ENCODE measurements at places on chromosomes 7 and 10. TPM values are rescaled to one million over a fixed set of nuclear protein-coding genes. Genes with fewer than 3 reads are reported as not detected.

- H3K36me3 ChIP-seq: no peaks in the 10 kb centered on the region
- no peaks in the 10 kb centered on the region for H3K27me3 ChIP-seq
- peaks cover 26% of the 10 kb centered on the region for H3K4me1 ChIP-seq
- no peak overlapping the region for H3K4me3 ChIP-seq
- DNase-seq: no peak
Observed at GRCh38 chr10:74047304-74047703, 49.4 kb downstream of the VCL start.

- peak overlapping the region; percentile 37 for H3K27ac ChIP-seq
- peaks cover 31% of the 10 kb centered on the region for H3K4me1 ChIP-seq
- H3K4me3 ChIP-seq: peak overlapping the region; percentile 84
- peaks cover 19% of the 10 kb centered on the region for H3K27me3 ChIP-seq
Observed at GRCh38 chr7:6526997-6527378, 24.3 kb downstream of the GRID2IP start.

GRCh38 chr7:110027385-110027784, 1063.5 kb upstream of the LRRN3 start:
- no peaks in the 10 kb centered on the region for H3K36me3 ChIP-seq
- DNase-seq: no peak
- H3K27ac ChIP-seq: no peak overlapping the region
- H3K27me3 ChIP-seq: no peaks in the 10 kb centered on the region
- H3K4me3 ChIP-seq: no peak overlapping the region

DNA sequence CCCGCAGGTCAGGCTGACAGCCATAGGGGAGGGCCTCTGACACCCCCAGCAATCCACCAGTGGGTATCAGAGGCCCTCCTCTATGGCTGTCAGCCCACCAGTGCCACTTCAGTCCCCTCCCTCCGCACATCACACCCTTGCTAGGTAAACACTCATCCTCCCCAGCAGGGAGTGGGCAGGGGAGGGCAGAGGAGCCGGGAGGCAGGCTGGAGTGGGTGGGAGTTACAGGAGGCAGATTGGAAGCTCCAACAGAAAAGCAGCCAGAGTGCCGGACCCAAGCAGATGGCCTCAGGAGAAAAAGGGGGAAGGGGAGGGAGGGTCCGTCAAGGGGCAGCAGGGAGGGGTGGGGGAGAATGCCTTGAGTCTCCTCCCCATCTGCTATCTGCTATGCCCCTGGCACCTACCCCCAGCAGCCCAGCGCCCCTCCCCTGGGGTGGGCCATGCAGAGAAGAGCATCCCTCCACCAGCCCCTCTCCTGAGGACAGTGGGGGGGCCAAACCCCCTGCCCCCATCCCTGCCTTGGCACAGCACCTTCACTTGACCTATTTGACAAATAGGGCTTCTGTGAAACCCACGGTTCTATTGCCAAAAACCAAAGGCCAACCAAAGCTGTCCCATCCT, 2.4 kb downstream of the RASGEF1A start:
- peaks cover 26% of the 10 kb centered on the region for H3K27me3 ChIP-seq
- no peak overlapping the region for H3K4me3 ChIP-seq
- H3K27ac ChIP-seq: no peak overlapping the region
- no peak for DNase-seq

DNA sequence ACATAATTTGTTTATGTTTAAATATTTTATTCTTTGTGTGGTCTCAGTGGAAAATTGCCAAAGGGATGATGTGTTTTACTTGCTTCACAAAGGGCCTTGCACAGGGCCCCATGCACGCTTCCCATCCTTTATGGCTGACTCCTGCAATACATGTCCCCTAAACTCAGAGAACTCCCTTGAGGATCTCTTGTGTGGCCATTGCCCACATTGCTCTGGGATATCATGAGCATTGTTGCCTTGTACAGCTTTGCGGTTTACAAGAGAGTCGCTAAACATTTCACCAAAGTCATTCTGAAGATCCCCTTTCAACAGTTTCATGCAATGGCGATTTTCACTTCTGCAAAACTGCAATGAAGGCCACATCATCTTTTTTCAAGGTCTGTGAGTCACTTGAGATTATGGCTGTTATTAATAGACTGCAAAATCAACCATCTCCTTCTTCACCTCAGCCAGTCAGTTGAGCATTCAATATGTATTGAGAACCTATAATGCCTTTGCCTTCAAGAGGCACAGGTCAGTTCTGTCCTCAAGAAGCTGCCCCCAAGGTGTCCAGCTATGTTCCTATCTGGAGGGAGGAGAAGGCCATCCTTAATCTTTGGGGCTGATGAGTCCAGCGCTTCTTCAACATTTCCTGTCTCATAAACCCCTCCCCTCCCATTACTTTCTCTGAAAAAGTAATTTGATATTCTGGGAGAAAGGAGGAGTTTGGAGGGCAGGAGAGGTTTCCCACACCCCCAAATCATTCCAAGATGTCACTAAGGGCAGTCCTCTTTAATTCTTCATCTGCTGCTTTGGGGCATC, 108.1 kb downstream of the CCDC71L start:
- H3K4me1 ChIP-seq: peaks cover 22% of the 10 kb centered on the region
- no peaks in the 10 kb centered on the region for H3K36me3 ChIP-seq
- peak; percentile 68 for DNase-seq
- H3K4me3 ChIP-seq: no peak overlapping the region
- H3K27me3 ChIP-seq: no peaks in the 10 kb centered on the region

DNA sequence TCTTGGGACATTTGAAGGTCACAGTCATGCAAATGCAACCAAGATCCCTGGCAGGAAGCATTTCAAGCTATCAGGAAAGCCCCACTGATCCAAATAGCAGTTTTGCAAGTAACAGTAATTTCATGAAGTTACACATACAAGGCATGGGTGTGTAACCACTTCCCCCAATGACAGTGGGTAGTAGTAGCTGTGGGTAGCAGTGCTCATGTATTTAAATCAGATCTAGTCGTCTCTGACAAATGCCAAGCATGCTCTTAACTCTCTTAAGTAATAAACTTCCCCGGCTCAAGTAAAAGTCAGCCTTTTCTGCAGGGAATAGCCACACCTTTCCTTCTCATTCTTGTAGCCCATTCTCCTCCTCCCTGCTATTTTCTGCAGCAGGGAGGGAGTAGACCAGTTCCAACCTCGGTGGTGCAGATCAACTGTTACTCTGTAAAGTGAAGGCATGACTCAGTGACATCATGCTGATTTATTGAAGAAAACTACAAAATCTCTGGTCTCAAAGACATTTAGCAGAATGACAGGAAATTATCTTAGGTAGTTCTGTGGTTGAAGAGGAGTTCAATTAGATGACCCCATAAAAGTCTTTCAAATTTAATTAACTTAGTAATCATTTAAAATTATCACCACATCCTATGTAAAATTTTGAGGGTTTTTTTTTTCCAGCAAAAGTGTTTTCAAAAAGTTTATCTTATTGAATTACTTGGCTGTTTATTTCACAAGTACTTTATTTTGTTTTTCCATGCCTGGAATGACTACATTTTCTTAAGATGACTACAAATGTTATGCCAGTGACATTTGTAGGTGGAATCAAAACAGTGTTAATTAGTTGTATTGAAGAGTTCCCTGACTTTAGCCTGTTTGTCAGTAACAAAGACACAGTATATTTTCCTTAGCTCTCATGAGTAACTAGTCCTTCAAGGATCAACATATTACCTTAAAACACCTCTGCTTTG, 568.3 kb downstream of the INHBA start:
- no peak overlapping the region for H3K27ac ChIP-seq
- no peaks in the 10 kb centered on the region for H3K4me1 ChIP-seq
- H3K36me3 ChIP-seq: no peaks in the 10 kb centered on the region
- no peak overlapping the region for H3K4me3 ChIP-seq

DNA sequence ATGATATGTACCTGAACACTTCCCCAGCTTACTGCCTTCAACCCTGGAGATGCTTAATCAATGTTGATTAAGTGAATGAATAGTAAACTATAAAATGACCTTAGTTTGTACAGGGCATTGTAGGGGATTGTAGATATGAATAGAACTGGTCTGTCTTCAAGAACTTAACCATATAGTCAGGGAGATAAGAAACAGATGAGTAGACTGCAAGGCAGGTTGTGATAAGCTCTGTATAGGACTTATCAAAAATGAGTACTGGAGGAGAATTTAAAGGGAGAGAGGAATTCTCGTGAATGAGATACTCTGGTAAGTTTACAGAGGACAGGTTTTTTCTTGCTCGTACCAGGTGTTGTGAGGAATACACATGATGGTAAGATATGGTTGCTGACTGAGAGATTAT, 27.6 kb downstream of the SGPL1 start:
- H3K4me1 ChIP-seq: peaks cover 4% of the 10 kb centered on the region
- DNase-seq: no peak
- H3K4me3 ChIP-seq: no peak overlapping the region

- DNase-seq: no peak
- no peak overlapping the region for H3K4me3 ChIP-seq
- H3K27ac ChIP-seq: no peak overlapping the region
- H3K27me3 ChIP-seq: peaks cover 8% of the 10 kb centered on the region
- H3K4me1 ChIP-seq: no peaks in the 10 kb centered on the region
- no peaks in the 10 kb centered on the region for H3K36me3 ChIP-seq
Observed at GRCh38 chr10:70771311-70772194, 13.6 kb downstream of the TBATA start.

DNA sequence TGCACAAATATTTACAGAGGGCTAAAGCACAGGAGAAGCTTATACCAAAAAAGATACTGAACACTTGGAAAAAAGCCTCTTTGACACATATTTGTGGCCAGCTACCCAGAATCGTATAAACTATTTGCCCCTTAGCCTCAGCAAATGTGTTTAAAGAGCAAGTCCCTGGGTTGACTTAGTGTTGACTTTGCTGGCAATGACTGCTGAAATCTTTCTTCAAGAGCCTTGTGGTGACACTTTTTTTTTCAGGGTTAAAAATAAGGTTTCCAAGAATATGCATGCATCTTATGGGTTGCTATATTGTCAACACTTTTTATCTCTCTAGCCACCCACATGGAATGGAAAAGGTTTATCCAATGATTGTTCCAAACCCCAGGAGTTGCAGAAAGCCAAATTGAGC, 14.9 kb upstream of the PLEKHS1 start:
- H3K4me1 ChIP-seq: no peaks in the 10 kb centered on the region
- no peak for DNase-seq

GRCh38 chr7:159061209-159061608, 83.5 kb downstream of the VIPR2 start:
- no peak overlapping the region for H3K4me3 ChIP-seq
- H3K4me1 ChIP-seq: no peaks in the 10 kb centered on the region
- H3K27ac ChIP-seq: no peak overlapping the region
- no peaks in the 10 kb centered on the region for H3K27me3 ChIP-seq
- no peaks in the 10 kb centered on the region for H3K36me3 ChIP-seq

- peaks cover 5% of the 10 kb centered on the region for H3K36me3 ChIP-seq
- peaks cover 25% of the 10 kb centered on the region for H3K4me1 ChIP-seq
- H3K27ac ChIP-seq: no peak overlapping the region
- no peak overlapping the region for H3K4me3 ChIP-seq
- H3K27me3 ChIP-seq: no peaks in the 10 kb centered on the region
Observed at GRCh38 chr7:26178272-26178960, 22.1 kb downstream of the HNRNPA2B1 start.

- no peak overlapping the region for H3K27ac ChIP-seq
- no peak for DNase-seq
- no peaks in the 10 kb centered on the region for H3K36me3 ChIP-seq
Observed at GRCh38 chr10:119625570-119626280, 25.5 kb upstream of the BAG3 start.

GRCh38 chr7:94314413-94315410, 80.0 kb upstream of the COL1A2 start:
- peaks cover 12% of the 10 kb centered on the region for H3K27me3 ChIP-seq
- H3K4me1 ChIP-seq: no peaks in the 10 kb centered on the region
- DNase-seq: no peak

- no peak overlapping the region for H3K27ac ChIP-seq
- no peaks in the 10 kb centered on the region for H3K27me3 ChIP-seq
- H3K4me1 ChIP-seq: peaks cover 8% of the 10 kb centered on the region
Observed at GRCh38 chr10:21981118-21981517, 22.4 kb downstream of the DNAJC1 start.

DNA sequence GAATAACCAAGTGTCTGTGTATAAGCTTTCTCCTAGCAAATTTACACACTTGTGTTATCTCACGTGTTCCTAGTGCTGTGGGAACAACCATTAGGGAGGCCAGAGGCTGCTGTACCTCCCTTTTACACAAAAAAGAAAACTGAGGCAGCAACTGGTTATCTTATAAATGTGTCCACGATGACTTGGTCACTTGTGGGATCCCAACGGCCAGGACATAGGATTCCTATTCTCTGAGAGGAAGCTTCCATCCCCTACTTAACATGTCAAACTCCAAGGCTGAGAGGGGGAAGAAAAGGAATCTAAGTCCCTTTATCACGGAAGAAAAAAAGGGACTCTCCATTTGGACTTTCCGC, 484 bp downstream of the ZNF438 start:
- H3K36me3 ChIP-seq: no peaks in the 10 kb centered on the region
- H3K4me3 ChIP-seq: peak overlapping the region; percentile 93
- H3K4me1 ChIP-seq: peaks cover 17% of the 10 kb centered on the region
- H3K27ac ChIP-seq: peak overlapping the region; percentile 96
- H3K27me3 ChIP-seq: no peaks in the 10 kb centered on the region

DNA sequence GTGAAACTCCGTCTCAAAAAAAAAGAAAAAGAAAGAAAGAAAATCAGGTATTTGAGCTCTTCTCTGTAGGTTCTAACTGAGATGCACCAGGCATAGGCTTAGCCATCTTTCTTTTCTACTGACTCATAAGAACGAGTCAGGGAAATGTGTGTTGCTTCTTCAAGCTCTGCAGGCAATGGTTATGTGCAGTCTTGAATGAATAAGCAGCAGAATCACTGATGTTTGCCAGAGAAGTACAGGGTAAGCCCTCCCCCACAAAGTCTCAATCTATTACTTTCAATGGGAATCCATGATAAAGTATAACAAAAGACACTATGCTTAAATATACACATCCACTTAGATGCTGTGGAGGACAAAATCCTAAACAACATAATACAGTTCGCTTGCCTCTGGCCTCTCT, 239.2 kb downstream of the PARD3 start:
- H3K27me3 ChIP-seq: no peaks in the 10 kb centered on the region
- DNase-seq: no peak
- H3K36me3 ChIP-seq: no peaks in the 10 kb centered on the region
- no peak overlapping the region for H3K27ac ChIP-seq
- H3K4me3 ChIP-seq: no peak overlapping the region
- no peaks in the 10 kb centered on the region for H3K4me1 ChIP-seq

DNA sequence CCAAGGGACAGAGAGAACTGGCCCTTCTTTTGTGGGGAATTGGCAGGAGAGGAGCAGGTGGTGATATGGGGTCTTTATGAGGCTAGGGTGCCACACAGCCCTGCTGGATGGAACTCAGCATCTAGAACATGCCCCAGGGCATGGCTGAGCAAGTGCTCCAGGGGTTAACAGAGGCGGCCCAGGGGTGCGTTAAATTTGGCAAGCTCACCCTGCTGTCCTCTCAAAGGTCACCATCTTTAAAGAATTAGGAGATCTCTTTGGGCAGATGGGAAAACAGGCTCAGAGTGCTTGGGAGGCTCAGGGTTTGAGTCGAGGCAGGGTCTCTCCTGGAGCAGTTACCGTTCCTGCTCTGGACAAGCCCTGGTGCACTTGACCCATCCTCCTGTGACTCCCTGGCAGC, 21.4 kb upstream of the UNC5B start:
- H3K36me3 ChIP-seq: no peaks in the 10 kb centered on the region
- H3K27me3 ChIP-seq: peaks cover 24% of the 10 kb centered on the region
- no peak overlapping the region for H3K27ac ChIP-seq
- no peak overlapping the region for H3K4me3 ChIP-seq
- H3K4me1 ChIP-seq: no peaks in the 10 kb centered on the region

The ZNF853 gene
- 3.6 TPM for polyA plus RNA-seq

The TNS3 gene
- polyA plus RNA-seq: 5.2 TPM

The ASB4 gene
- polyA plus RNA-seq: not detected

The OPN4 gene
- not detected for polyA plus RNA-seq

The LRRC17 gene
- polyA plus RNA-seq: not detected

The CLEC2L gene
- not detected for polyA plus RNA-seq

The TMEM229A gene
- not detected for polyA plus RNA-seq

The NPSR1 gene
- polyA plus RNA-seq: not detected

The TAS2R41 gene
- polyA plus RNA-seq: not detected

The CLCN1 gene
- polyA plus RNA-seq: not detected

The WNT2 gene
- polyA plus RNA-seq: not detected

The LRGUK gene
- not detected for polyA plus RNA-seq

The WEE2 gene
- not detected for polyA plus RNA-seq

The NKX1-2 gene
- not detected for polyA plus RNA-seq
